ENCODE measurements at places on chromosomes 2 and 18.
A peak's percentile ranks its signal among the peaks of the same experiment; 100 is the strongest.

GRCh38 chr2:202135091-202135874 is 62.2 kb downstream of the KIAA2012 start:
- DNase-seq = no peak

GRCh38 chr2:85523062-85523902 is 15.7 kb upstream of the MAT2A start:
- no peak for DNase-seq

DNA sequence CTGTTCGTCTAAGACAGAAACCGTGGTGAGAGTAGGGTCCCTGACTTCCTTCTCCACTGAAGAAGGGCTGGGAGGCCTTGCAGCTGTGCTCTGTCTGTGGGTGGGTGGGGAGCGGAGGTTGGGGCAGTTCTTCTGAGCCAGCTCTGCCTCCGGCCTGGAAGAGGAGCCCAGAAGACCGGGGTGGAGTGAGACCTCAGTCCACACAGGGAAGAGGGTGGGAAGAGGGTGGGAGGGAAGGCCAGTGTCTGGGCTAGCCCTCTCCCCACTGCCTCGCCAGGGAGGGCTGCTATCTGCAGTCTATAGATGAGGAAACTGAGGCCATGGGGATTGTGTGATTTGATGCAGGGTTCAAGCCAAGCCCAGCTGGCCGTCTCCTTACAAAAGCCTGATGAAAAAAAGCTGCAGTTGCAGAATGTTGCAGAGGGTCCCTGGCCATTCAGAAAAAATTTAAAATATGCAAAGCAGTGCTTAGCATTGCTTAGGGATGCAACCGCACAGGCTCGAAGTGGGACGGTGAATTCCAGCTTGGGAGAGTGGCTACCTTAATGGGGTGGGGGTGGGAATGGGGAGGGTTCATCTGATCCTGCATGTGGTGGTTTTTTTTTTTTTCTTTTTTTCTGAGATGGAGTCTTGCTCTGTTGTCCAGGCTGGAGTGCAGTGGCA is 181.6 kb upstream of the HS6ST1 start:
- DNase-seq = no peak

DNA sequence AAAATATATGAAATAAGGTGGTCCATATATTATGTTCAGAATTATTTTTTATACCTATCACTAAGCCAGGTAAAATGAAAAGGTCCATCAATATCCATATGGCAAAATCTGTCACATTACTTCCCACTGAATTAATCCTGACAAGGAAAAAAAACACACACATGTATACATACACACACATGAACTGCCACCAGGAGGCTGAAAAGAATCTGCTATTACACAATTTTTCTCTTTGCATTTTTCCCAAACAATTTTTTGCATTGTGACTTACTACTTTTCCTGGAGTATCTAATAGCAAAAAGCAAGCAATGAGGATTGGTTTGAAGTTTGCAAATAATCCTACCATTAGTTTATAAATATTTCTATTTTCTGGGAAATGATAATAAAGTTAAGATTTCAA is 128.2 kb upstream of the CD226 start:
- no peak for DNase-seq

DNA sequence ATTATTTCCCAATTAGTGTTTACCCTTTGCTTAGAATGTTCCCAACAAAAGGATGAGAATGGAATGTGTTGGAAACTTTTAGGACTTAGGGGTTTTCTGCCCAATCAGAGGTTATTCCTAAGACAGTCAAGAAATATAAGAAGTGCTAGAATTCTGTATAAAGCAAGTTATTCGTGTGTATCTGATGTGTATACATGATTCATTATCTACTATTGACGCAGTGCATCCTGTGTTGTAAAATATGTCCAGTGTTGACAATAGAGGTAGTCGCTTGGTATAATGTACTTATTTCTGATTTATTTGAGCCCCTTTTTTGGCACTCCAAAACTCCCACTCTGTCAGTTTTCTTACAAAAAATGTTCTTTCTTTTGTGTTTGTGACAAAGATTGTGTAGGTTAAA is 881 bp downstream of the PIKFYVE start:
- DNase-seq = no peak

DNA sequence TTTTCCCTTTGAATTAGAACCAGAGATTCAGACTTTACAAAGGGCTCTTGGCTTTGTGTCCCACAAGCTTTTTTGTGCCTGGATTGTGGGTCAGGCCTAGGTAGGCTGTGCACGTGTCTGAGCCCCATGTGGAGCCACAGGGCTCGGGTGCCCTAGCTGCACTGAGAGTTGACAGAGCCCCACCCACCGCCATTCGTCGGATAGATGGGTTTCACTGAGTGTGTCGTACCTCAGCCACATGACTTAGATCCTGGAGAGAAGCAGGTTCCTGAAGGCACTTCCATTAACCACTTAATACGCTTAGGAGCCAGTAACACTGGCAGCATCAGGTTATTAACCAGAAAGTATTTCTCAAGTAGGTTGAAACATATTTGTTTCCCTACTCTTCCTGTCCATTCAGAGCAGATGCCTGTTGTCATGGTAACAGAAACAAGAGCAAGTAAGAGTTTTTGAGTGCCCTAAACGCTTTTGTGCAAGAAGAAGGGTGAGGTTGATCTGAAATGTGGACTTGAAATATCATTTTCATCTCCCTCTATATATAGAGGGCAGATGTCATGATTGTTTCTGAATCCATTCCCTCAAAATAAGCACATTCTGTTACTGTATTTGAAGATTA is 30.0 kb downstream of the ADCYAP1 start:
- DNase-seq = peak; percentile 28

- no peak for DNase-seq
These were observed 13.6 kb upstream of the RTN4 start for GRCh38 chr2:55063713-55064323.

GRCh38 chr2:20333738-20334137 is 16.9 kb downstream of the PUM2 start:
- no peak for DNase-seq

Measured in NCI-H2029 (cell line).